ENCODE measurements at places on chromosomes 16 and 17.
A peak's percentile ranks its signal among the peaks of the same experiment; 100 is the strongest.

GRCh38 chr16:1481906-1482835 lies 6.6 kb downstream of the PTX4 start:
- peak; percentile 64 for DNase-seq

DNA sequence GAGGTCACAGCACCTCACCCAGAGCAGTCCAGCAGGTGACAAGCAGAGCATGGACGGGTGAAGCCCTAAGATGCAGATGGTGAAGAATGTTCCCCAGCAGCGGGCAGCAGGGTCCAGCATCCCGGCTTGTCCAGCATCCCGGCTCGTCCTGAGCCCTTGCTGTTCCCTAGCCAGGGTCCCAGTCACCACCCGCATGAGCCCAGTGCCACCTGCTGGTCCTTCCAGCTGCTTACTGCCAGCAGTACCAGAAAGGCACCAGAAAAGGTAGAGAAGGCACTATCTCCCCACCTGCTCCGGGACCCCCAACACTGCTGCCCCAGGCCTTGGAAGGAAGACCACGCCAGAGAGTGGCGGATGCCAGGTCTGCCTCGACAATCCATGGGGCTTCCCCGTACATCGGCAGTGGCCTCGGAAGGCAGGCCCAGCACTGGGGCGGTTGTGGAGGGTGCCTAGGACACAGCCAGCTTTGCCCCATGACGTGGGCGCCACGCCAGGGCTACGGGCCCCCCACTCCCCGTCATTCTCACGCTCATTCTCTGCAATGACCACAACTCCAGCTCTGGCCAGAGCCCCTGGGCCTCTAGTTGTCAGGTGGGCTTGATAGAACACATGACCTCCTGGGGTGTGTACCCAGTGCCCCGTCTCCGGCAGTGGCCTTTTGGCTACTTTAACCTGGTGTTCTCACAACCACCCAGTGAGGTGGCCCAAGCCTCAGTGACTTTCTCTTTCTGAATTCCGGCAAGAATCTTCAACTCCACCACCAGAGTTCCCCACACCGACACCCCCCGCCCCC lies 1.4 kb downstream of the CENPX start:
- peak; percentile 63 for DNase-seq

GRCh38 chr17:15967706-15968399 lies 22.9 kb downstream of the ADORA2B start:
- DNase-seq, result no peak

GRCh38 chr17:73066148-73066884 lies 26.2 kb downstream of the SLC39A11 start:
- peak; percentile 13 for DNase-seq

- DNase-seq, result no peak
Observed at GRCh38 chr17:48471817-48472410, 41.9 kb upstream of the SKAP1 start.

GRCh38 chr16:1984347-1985225 lies 593 bp downstream of the GFER start:
- DNase-seq, result no peak

GRCh38 chr16:83245061-83245460 lies 562.7 kb upstream of the HSBP1 start:
- DNase-seq, result peak; percentile 46

- peak; percentile 26 for DNase-seq
Observed at GRCh38 chr17:64572682-64573154, 65.9 kb downstream of the CEP95 start.

DNA sequence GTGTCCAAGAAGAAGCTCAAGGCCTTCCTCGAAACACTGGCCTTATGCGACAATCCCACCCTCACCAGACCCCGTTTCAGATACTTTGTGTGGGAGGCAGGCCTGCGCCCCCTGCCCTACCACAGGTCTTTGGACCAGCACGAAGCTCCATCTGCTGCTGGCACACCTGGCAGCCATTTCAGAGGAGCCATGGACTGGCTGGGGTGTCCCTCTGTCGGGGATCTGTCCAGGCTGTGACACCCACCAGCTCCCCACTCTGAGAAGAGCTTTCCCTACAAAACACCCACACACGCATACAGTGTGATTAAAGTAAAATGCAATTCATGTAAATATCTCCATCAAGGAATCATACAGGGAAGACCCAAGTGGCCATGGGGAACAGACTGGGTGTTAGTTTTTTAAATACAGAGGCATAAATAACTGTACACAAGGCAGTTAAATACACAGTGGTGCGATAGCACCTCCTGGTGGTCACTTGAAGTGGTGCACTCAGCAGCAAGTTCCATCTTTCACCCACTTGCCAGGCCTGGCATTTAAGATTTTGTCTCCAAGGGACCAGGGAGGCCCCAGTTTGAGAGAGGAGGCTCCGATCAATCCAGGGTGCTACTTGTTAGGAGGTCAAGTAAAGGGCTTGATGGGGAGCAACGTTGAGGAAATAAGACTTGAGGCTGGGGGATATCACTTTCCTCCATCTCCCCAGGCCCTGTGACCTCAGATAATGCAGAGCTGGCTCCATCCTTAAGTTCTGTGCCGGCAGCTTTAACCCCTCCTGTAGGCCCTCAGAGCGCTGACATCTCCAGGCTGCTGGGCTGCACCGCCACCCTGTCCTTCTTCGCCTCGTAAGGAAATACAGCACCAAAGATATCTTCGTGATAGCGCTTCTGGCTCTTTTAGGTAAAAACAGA lies 43.6 kb downstream of the NOS2 start:
- peak; percentile 48 for DNase-seq

- DNase-seq, result no peak
Observed at GRCh38 chr16:64109241-64109640, 1012.6 kb downstream of the CDH11 start.

DNA sequence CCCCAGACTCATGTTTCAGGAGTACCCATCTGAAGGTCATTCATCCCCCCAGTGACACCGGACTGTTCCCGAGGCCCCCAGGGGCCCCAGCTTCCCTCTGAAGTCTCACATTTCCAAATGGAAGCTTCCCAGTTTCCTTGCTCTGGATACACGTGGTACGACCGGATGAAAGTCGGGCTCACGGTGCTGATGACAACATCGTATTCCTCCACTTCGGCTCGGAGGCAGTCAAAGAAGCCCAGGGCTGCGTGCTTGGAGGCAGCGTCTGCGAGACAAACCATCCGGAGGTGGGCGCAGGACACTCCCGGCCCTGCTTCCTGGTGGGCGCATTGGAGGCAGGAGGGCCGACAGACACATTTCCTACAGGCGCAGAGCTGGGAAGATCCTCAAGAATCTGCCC lies 18.7 kb downstream of the DHRS7C start:
- no peak for DNase-seq

- DNase-seq, result peak; percentile 89
Observed at GRCh38 chr17:59763861-59764260, 56.4 kb downstream of the VMP1 start.

DNA sequence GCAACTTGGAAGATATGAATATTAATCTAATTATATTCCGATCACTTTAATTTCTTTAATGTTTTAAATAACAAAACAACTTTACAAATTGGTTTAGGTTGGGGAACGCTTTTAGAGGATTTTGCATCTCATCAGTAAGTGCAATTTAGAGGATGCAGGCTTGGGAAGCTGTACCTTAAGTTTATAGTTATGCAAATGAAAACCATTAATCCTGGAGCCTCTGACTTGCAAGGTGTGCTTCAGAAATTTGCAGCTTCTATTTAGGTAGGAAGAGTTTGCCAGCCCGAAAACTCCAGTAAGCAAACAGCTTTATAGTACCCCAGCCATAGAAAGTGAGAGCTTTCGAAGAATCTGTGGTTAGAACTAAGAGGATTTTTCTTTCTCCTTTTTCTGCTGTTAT lies 547.0 kb downstream of the MAF start:
- DNase-seq, result no peak

GRCh38 chr16:55645986-55646385 lies 9.8 kb upstream of the SLC6A2 start:
- DNase-seq, result peak; percentile 5

DNA sequence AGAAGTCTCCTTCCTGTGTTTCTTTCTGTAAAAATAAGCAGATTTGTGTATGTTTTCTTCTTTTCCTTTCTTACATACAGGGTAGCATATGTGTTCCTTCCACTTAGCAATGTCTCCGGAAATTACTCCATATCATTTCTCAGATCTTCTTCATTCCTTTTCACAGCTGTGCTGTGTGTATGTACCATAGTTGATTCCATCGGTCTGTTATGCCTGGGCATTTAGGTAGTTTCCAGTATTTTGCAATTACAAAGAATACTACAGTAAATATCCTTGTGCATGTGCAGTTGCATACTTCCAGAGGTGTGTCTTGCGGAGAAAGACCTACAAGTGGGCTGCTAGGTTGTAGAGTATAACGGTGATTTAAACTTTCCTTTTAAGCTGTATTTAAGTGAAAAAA lies 69.8 kb downstream of the CLEC16A start:
- no peak for DNase-seq

DNA sequence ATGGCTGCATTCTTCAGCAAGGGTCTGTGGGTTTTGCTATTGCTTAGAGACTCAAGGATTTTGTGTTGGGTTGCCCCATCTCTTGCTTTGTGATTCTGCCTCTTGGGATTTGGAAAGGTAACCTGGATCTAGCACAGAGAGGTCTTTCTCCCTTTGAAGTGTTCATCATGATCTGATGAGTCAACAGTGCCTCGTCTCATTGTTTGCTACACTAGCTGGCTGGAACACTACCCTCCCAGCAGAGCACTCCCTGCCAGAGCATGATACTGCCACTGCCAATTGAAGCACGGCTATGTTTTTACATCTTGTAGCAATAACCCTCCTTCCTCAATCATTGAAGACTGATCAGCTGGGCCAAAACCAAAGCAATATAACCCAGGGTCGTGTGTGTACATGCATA lies 361.0 kb downstream of the CDH13 start:
- DNase-seq, result no peak

DNA sequence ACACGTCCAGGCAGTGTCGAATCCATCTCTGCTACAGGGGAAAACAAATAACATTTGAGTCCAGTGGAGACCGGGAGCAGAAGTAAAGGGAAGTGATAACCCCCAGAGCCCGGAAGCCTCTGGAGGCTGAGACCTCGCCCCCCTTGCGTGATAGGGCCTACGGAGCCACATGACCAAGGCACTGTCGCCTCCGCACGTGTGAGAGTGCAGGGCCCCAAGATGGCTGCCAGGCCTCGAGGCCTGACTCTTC lies 7.2 kb upstream of the CD68 start:
- no peak for DNase-seq

DNA sequence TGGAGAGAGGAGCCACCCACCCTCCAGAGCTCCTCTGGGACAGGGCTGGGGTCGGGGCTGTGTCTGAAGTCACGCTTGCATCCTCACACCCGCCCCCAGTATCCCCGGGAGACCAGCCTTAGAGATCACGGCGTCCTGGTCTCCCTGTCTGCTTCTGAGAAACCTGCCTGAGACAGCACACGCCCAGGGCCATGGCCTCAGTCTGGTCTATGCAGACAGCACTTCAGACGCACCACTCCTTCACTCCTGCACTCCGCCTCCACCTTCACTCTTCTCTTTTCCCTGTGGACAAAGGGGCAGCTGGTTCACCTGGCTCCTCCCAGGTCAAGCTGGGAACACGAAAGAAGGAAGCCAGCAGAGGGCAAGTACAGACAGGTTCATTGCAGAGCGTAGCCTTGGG lies 248.0 kb upstream of the GSE1 start:
- DNase-seq, result no peak

GRCh38 chr17:29190039-29190438 lies 9.8 kb upstream of the MYO18A start:
- no peak for DNase-seq

DNA sequence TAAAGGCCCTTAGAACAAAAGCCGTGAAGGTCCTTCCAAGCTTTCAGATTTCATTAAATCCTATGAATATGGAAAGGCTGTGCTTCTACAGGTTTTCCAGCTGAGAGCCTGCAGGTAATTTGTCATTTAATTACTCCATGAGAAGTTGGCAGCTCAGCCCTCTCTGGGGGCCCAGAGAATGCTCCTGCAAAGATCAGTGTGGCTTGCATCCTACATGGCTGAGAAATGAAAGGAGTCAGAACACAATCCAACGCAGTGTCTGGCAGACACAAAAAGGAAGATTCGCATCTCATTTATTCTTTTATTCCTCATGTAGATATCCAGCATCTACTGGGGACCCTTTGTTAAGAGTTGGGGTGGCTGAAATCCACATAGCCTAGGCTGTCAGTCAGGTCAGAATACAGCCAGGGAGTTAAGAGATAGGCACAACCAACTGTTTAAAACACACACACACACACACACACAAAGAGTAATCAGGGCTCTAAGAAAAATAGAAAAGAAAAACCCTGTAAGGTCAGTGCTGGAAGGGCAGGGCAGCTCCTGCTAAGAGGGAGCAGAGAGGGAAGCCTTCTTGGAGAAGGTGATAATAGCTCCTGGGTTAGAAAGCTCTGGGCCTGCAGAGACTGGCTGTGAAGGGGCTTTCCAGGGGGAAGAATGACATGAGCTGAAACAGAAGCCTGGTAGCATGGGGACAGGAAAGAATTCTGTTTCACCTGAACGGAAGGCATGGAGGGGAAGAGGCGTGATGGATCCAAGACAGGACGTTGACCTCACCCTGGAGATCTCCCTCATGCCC lies 46.9 kb upstream of the WSCD1 start:
- DNase-seq, result no peak

DNA sequence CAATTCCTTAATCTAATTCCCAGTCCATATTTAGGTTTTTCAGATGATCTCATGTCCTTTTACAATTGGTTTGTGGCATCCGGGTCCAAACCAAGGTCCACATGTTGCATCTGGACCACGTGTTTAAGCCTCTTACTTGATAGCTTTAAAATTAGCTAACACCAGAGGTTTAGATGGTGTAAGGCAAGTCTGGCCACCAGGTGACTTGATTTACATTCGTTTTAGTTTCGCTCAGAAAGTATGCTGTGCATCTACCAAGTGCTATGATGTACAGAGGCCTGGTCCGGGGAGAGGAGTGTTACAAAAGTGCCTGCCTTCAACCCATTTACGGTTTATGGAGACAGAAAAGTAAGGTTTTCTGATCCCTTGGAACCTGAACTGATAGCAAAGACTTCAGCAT lies 878 bp upstream of the DNAJA2 start:
- DNase-seq, result peak; percentile 15

GRCh38 chr16:57686577-57686976 lies 8.0 kb upstream of the DRC7 start:
- no peak for DNase-seq

DNA sequence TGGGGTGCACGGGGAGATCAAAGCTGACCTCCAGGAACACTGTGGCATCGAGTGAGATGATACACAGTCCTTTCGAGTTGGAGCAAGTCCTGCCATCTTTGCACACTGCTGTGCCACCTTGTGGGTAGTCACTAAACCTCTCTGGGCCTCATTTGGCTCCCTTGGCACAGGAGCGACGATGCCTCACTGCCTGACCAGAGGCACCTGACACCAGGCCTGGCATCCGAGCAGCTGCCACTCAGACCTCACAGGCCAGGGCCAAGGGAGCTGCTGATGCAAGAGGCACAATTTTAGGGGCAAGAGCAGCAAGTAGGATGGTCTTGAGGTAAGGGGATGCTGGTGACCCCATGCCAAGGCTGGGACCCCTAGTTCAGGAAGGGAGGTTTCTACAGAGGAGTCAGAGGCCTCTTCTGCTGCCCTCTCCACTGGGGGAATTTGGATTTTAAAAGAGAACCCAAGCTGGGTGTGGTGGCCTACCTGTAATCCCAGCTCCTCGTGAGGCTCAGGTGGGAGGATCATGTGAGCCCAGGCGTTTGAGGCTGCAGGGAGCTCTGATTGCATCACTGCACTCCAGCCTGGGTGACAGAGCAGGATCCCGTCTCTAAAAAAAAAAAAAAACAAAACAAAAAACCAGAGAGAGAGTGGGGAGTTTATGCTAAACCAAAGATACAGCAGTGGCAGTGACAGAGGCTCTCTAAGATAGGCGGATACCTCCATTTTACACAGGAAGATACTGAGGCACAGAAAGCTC lies 6.7 kb upstream of the ADGRG1 start:
- DNase-seq, result no peak

- DNase-seq, result no peak
Observed at GRCh38 chr17:55765472-55765871, 14.6 kb downstream of the PCTP start.

GRCh38 chr17:54007855-54008254 lies 185.1 kb downstream of the KIF2B start:
- no peak for DNase-seq
